ENCODE measurements at places on chromosomes 11 and 22.

GRCh38 chr22:49023161-49023878 lies 804.4 kb downstream of the BRD1 start:
- no peak for DNase-seq

GRCh38 chr11:2691991-2692875 lies 7.6 kb downstream of the KCNQ1OT1 start:
- DNase-seq: no peak

GRCh38 chr11:100561323-100561722 lies 125.8 kb upstream of the ARHGAP42 start:
- DNase-seq: no peak

GRCh38 chr22:30873086-30873650 lies 95.4 kb downstream of the MORC2 start:
- no peak for DNase-seq

DNA sequence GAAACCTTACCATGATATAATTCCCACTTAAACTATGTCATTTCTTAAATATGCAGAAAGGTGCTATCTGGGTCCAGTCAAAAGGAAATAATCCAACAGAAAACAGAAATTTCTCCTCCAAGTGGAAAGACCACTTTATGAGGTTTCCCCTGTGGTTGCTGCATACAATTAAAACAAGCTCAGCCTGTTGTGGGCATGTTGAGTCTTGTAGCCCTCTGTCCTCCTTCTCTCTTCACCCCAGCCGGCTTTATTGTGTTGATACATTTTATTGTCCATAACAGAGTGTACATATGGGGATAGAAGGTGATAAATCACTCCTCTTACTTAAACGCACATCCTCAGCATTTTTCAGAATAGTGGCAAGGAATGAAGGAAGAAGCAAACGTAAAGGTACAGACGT lies 126.0 kb upstream of the MTNR1B start:
- DNase-seq: no peak

- DNase-seq: no peak
These were observed 28.2 kb downstream of the PHLDB1 start for GRCh38 chr11:118635642-118636041.

DNA sequence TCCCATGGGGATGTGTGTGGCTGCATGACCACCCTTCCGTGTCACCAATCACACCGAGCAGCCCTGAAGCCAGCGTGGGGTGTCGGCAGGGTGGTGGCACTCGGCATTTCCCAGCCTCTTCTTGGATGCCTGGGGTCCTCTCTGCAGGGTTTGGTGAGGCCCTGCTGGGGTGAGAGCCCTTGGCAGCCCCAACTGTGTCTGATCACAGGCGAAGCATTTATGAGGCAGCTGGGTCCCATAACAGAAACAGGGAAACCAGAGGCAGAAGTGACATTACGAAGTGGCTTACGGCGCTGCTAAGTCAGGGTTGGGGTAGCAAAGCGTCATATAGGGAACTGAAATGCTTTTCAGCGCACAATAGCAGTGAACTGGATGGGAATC lies 92.3 kb upstream of the SEPTIN5 start:
- DNase-seq: no peak

DNA sequence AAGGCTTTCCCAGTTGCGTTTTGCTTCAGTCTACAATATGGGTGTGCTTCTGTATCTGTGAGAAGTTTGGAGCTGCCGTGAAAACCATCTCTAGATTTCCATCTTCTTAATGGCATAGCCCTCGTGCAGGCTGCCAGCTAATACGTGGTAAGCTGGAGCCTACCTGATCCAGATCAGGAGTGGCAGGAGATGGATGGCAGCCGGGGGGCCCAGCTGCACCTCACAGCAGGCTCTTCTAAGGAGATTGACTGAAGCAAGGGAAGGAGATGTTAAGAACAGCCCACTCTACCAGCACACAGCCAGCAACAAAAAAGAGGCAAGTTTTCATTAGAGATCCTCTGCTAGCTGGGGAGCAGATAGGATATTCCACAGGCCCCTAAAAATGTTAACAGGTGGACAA lies 115.5 kb downstream of the MSANTD4 start:
- DNase-seq: no peak

DNA sequence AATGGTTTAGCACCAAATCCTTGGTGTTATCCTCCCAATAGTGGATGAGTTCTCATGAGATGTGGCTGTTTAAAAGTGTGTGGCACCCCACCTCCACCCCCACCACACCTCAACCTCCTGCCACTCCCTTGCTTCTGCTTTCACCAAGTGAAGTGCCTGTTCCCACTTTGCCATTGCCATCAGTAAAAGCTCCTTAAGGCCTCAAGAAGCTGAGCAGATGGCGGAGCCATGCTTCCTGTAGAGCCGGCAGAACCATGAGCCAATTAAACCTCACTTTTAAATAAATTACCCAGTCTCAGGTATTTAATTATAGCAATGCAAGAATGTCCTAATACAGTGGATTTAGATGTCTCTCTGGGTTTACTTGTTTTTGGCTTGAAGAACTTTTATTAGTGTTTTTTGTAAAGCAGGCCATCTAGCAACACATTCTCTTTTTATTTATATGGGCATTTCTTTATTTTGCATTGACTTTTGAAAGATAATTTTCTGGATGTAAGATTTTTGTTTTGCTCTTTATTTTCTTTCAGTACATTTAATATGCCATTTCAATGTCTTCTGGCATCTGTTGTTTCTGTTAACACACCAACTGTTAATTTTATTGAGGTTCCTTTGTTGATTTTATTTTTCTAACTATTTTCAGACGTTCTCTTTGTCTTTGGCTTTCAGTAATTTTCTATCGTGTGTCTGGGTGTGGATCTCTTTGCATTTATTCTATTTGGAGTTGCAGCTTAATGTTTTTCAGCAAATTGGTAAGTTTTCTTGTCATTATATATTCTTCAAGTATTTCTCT lies 724.5 kb upstream of the CNTN5 start:
- DNase-seq: no peak

DNA sequence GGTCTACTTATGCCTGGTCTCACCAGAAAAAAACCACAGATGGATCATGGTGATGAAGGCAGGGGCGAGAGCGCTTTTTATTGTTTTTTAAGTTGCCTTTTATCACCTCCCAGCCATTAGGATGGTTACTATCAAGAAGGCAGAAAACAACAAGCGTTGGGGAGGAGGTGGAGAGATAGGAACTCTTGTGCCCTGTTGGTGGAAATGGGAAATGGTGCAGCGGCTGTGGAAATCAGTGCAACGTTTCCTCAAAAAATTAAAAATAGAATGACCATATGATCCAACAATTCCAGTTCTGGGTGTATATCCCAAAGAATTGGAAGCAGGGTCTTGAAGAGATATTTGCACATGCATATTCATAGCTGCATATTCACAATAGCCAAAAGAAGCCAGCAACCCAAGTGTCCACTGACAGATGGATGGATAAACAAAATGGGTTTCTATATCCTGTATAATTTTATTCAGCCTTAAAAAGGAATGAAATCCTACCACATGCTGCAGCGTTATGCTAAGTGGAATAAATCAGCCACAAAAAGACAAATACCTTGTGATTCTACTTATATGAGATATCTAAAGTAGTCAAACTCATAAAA lies 20.5 kb upstream of the ACRV1 start:
- no peak for DNase-seq

DNA sequence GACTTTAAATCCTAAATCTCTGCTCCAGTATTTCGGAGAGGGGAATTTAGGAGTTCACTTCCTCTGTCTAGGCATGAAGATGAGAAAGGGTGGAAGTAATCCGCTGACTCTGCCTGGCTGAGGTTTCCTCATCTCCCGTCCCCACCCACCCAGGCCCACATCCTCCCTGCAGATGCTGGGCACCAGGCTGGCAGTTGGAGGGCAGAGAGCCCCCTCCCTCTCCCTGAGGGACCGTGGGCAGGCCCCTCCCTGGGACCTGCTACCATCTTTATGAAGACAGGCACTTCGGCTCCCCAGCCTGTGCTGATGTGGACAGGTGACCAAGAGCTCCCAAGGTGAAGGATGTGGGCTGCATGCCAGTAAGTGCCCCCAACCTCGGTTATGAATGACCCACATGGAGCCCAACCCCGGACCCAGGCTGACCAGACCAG lies 6.7 kb downstream of the CASTOR1 start:
- DNase-seq: no peak

- no peak for DNase-seq
These were observed at the start of gene NAALAD2 for GRCh38 chr11:90134478-90135003. NAALAD2 (plus strand) TSS chr11:90134663; CDS start chr11:90134759, 96 bp downstream.

DNA sequence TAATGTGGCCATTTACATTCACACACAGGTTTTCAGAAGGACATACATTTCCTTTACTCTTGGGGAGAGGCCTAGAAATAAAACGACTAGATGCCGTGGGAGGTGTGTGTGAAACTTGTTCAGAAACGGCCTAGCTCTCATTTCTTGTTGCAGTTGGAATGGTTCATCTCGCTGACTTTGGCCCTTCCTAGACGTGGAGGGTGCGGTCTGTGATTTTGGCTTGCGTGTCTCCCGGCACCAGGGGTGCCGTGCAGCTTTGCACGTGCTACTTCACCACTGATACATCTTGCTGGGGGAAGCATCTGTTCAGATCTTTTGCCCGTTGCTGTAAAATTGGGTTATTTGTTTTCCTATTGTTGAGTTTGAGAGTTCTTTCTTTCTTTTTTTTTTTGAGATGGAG lies 3.1 kb upstream of the PRR33 start:
- DNase-seq: no peak

DNA sequence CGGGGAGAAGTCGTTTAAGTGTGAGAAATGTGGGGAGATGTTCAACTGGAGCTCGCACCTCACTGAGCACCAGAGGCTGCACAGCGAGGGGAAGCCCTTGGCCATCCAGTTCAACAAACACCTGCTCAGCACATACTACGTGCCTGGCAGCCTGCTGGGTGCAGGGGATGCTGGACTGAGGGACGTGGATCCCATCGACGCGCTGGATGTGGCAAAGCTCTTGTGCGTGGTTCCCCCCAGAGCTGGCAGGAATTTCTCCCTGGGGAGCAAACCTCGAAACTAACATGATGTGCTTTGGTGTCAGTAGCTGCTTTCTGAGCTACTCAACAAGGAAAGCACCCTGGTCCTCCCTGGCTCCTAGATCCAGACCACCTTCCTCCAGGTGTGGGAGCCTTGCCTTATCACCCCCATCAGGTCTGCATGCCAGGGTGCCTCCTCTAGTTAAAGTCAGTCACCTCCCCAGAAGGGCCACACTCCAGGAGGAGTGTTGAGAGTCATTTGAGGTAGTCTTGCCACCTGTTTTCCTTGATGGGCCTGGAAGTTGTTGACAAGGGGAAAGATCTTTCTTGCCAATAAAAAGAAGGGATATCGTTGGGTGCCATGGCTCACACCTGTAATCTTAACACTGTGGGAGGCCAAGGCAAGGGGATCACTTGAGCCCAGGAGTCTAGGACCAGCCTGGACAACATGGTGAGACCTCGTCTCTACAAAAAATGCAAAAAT lies 12.9 kb downstream of the ZNF74 start:
- no peak for DNase-seq

DNA sequence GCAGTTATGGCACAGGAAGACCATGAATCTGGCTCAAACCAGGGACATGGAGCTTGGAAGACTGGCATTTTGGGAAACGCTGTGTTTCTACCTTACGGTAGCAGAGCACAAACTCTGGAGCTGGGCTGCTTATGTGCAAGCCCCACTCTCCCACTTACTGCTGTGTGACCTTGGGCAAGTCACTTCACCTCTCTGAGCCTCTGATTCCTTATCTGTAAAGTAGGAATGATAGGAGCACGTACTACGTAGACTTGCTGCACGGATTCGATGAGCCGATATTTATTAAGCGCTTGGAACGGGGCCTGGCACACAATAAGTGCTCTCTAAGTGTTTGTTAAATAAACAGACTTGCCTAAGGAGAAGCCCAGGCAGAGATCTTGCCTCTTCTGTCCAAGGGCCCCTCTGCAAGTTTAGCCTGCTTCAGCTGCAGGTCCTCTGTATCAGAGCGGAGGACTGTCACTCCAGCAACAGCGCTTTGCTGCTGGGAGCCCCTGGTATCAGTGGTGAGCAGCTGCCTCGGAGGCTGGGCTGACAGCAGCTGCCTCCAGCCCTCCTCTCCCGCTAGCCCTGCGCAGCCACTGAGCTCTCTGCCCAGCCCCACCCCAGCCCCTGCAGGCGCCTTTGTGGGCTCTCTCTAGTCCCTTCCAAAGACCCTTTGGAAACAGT lies 96.9 kb upstream of the ANO1 start:
- no peak for DNase-seq

DNA sequence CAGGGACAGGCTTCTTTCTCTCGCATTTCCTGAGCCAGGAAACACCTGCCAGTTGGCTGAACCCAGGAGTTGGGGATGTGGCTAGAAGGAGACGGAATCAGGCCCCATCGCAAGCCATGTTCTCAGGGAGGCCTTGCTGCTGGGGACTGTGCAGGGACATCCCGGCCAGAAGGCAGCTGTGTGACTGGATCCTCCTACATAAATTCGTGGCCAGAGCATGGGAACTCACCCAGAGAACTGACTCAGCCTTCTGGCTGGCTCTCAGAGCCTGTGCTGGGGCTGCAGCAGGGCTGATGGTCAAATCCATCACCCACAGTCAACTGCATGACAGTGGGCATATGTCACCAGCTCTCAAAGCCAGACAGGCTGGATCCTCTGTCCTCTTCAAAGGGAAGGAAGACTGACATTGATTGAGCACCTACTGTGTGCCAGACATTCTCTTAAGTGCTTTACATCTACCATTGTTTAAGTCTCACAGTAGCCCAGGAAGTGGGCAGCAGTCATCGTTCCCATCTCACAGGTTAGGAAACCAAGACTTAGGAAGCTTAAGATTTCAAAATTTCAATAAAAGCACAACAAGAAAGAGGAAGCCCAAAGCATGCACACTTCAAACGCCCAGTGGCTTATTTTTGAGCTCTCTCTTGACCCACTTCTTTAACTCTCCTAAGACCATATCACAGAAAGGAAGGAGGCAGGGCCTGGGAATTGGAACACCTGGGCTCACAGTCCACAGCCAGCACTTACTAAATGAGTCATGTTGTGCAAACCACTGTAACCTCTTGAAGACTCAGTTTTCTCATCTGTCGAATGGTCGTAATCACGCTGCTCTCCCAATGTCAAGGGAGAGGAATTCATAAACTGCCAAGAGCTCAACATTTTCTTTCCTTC lies 30.9 kb upstream of the CACNG2 start:
- no peak for DNase-seq

DNA sequence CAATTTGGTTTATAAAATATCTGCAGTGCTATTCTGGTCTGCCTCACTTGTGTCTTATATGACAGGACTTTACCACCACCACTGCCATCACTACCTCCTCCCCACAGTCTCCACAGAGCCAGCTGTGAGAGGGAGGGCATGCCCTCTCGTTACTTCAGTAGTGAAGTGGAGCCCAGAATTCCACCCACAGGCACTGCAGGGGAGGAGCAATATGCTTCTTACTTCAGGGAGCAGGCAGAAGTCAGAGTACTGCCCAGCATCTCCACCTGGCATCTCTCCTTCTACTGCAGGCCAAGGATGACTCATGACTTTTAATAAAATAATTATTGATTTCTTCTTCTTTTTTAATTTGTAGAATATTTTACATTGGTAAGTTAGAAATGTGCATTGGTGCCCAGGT lies 255.5 kb downstream of the DYNC2H1 start:
- DNase-seq: no peak

DNA sequence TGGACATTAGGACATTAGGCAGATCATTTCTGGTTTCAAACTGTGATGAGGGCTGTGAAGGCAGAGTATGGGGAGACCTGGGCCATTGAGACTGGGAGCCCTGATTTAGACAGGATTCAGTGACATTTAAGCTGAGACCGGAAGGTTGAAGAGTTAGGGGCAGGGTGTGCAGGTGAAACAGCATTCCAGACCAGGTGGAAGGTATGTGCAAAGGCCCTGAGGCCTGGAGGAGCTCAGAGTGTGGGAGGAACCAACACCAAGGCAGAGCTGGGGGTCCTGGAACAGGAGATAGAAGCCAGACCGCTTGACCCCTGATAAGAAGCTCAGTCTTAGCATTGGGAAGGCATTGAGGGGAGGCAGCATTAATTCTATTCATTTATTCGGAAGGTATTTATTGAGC lies 32.5 kb downstream of the ZC3H7B start:
- no peak for DNase-seq
